Germinal center (tissue), 1 donor: ENCODE measurements at places on chromosomes 4 and X.

GRCh38 chrX:3142259-3143042, 101.2 kb downstream of the ARSF start:
- no peak for DNase-seq

DNA sequence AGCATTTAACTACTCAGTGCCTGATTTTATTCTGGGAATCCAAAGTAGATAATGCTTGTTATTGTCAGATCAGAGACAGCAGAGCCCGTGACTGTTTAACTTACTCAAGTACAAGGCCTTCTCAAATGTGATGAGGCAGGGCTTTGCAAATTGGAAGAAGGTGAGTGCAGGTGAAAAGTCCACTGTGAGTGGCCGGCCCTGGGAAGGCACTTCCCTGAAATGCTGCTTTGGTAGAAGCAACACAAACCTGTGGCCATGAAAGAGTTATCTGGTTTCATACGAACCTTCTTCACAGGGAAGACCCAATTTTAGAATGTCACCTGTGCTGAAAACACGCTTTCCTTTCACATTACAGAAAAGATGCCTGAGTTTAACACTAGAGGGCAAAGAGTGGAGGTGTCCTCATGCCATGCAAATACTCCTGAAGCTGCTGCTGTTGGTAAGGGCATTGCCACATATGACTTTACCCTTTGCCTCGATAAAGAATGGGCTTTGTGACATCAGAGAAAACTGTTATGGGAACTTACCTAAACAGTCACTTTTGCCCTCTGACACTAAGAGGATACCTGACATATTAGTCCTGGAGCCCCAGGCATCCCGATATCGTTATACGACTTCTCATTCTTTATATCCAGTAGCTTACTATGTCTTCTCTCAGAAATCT, 8.0 kb downstream of the PPARGC1A start:
- DNase-seq: no peak

- DNase-seq: no peak
Observed at GRCh38 chrX:108671526-108671925, 64.8 kb downstream of the IRS4 start.

DNA sequence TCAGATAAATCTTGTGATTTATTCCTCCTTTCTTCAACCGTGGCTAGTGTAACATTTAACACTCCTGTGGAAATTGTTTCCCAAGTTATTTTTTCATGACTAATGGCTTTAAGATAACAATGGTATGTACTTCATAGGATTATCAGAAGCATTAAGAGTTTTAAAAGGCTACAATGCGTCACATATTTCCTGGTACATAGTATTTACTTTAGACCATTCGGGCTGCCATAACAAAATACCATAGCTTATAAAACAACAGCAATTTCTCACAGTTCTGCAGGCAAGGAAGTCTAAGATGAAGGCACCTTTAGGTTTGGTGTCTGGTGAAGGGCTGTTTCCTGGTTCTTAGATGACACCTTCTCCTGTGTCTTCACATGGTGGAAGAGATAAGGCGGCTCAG, 158.6 kb downstream of the PAPSS1 start:
- no peak for DNase-seq

DNA sequence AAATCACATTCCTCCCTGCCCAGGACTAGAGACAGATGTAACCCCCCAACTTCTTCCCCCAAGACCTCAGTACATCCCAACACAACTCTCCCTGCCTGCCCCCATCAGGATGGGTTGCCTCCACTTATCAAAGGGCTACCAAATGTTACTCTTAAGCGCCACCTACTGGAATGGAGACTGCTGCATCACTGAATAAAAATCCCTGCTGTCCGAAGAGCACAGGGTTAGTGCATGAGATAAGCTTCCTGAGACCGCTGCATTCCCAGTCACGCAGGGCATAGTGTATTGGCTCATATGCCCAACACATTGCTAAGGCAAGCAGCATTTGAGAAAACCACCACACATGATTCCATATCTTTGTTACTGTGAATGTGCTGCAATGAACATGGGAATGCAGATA, 544.5 kb downstream of the PPP4R3C start:
- DNase-seq: no peak

GRCh38 chrX:123263270-123263669, 79.2 kb downstream of the GRIA3 start:
- no peak for DNase-seq

GRCh38 chr4:113845138-113845537, 83.6 kb upstream of the CAMK2D start:
- DNase-seq: no peak

DNA sequence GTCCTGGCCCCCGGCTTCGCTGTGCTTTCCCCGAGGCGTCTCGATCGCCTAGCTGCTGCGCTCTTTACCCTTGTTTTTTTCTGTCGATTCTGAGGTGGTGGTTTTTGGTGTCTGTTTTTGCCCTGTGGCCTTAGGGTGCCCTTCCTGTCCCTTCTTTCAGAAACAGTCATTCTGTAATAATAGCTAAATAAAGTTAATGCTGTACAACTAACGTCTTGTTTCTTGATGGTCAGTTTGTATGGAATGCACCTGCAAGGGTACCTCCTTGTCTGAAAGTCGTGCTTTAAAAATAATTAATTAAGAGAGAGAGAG, 686 bp downstream of the FIP1L1 start:
- no peak for DNase-seq

DNA sequence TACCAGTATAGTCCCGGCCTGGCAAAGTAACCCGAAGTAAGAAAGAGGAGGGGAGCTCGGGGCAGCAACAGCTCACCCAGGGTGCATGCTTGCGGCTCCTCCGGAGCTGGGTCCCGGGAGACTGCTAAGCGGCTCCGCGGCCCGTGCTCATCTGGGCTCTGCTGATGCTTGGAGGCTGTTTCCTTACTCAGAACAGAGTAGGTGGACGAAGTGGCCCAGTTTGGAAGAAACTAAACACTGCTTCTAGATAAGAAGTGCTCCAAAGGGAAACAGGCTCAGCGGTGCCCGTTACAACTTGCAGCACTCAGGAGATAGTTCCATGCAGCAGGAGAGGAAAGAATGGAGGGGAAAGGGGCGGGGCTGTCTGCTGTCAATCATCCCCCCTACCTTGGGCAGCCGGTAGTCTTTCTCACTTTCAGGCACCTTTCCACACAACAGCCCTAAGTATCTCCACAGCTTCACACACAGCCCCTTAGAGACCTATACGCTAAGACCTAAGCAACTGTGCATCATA, at the start of gene COL4A6:
TSS of gene COL4A6 (minus strand) at position 313 of the 514 bp plus-strand sequence. CDS start at position 87, 226 bp downstream.
- no peak for DNase-seq

DNA sequence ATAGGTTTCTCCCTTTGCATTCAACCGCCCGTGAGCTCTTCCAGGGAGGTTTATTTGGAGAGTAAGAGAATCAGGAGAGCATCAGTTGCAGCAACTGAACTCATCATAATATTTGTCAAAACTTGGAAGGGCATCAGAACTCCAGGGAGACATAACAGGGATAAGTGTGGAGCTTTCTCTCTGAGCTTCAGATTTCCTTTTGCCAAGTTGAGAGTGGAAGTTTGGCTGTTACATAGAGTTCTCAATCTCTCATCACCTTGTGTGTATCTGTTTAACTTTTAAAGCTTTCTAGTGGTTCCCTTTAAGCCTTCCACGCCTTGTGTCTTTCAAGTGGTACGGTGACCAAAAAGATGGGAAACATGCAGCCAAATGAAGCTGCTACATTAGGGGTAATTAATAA, 18.8 kb downstream of the BMP3 start:
- DNase-seq: no peak

- no peak for DNase-seq
Observed at GRCh38 chr4:3709061-3709845, 56.9 kb upstream of the ADRA2C start.

- no peak for DNase-seq
Observed at GRCh38 chr4:165874072-165874790, 1.2 kb downstream of the TLL1 start.
